HFFc6 (cell line): ENCODE measurements at places on chromosomes 16 and 17. TPM values are rescaled to one million over a fixed set of nuclear protein-coding genes. Genes with fewer than 3 reads are reported as not detected.

The TVP23A gene
- not detected in 3 replicates for total RNA-seq

GRCh38 chr17:2207815-2208515 is 95.6 kb downstream of the SMG6 start:
- peaks cover 30% of the 10 kb centered on the region for H3K4me1 ChIP-seq
- DNase-seq = no peak
- no peaks in the 10 kb centered on the region for H3K27me3 ChIP-seq
- peaks cover 21% of the 10 kb centered on the region for H3K36me3 ChIP-seq

The G6PC1 gene
- total RNA-seq = not detected in 3 replicates

GRCh38 chr16:84583995-84584394 is 33.9 kb downstream of the COTL1 start:
- H3K4me1 ChIP-seq = peaks cover 14% of the 10 kb centered on the region
- H3K36me3 ChIP-seq = peaks cover 21% of the 10 kb centered on the region
- no peak overlapping the region for H3K4me3 ChIP-seq
- no peak for DNase-seq

DNA sequence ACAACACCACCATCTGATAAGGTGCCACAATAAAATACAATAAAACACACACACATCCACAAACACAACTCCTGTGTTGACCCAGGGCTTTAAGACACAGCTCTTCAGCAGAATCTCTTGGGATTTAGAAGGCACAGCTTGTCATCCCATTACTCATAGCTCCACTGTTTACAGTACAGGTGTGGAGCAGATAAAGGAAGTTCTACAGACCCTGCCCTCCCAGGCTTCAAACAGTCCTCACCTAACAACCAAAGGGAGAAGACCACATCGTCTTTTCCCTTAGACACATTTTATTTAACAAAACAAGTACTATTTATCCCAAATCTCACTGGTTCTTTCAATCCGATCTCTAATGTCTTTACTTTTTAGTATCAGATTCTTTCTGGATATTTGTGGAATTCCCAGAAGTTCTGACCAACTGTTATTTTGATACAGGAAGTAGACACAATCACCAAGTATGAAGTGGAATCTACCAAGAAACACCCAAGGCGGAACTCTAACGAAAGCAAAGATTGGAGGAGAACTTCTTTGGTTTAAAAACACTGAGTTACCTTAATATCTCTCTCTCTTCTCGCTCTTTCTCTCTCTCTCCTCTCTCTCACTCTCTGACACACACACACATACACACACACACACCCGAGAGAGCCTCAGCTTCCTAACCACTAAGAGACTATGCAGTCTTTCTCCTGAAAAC is 46.1 kb downstream of the CYTH1 start:
- no peaks in the 10 kb centered on the region; the same call in 1 of the 2 replicates for H3K27me3 ChIP-seq
- no peak for DNase-seq
- no peak overlapping the region for H3K4me3 ChIP-seq
- no peaks in the 10 kb centered on the region for H3K36me3 ChIP-seq

DNA sequence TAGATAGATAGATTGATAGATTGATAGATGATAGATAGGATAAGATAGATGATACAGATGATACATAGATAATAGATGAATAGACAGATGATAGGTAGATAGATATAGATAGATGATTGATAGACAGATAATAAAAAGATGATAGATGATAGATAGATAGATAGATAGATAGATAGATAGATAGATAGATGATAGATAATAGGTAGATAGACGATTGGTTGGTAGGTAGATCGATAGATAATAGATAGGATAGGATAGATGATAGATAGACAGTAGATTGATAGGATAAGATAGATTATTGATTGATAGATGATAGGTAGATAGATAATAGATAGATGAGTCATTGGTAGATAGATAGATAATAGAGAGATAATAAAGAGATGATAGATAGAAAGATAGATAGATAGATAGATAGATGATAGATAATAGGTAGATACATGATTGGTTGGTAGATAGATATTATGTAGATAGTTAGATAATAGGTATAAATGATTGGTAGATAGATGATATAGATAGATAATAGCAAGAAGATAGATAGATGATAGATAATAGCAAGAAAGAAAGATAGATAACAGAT is 109.4 kb upstream of the C16orf82 start:
- no peaks in the 10 kb centered on the region for H3K36me3 ChIP-seq
- no peaks in the 10 kb centered on the region for H3K4me1 ChIP-seq
- H3K27ac ChIP-seq = no peak overlapping the region
- no peak overlapping the region for H3K4me3 ChIP-seq
- H3K27me3 ChIP-seq = peaks cover 18% of the 10 kb centered on the region

The TTLL6 gene
- total RNA-seq = not detected in 3 replicates

- peaks cover 23% of the 10 kb centered on the region for H3K4me1 ChIP-seq
- H3K4me3 ChIP-seq = peak overlapping the region; percentile 97
- no peak for DNase-seq
- H3K36me3 ChIP-seq = no peaks in the 10 kb centered on the region; the same call in 1 of the 2 replicates
- no peak overlapping the region; the same call in 1 of the 2 replicates for H3K27ac ChIP-seq
These were observed 1.2 kb upstream of the TNRC6C start for GRCh38 chr17:77957235-77957856.

DNA sequence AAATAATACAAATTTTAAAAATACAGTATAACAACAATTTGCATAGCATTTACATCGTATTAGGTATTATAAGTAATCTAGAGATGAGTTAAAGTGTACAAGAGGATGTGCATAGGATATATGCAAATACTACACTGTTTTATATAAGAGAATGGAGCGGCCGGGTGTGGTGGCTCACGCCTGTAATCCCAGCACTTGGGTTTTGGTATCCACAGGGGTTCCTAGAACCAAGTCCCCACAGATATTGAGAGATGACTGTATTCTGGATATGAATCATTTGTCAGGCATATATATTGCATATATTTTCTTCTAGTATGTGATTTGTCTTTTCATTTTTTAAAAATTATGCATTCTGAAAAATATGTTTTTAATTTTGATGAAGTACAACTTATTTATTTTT is 77.5 kb upstream of the MSI2 start:
- no peaks in the 10 kb centered on the region for H3K4me1 ChIP-seq
- no peak overlapping the region for H3K27ac ChIP-seq
- peaks cover 11% of the 10 kb centered on the region for H3K27me3 ChIP-seq

GRCh38 chr17:80323982-80324381 is 63.3 kb downstream of the RNF213 start:
- no peak overlapping the region for H3K27ac ChIP-seq
- H3K4me1 ChIP-seq = no peaks in the 10 kb centered on the region
- no peaks in the 10 kb centered on the region; the same call in 1 of the 2 replicates for H3K27me3 ChIP-seq
- peaks cover 57% of the 10 kb centered on the region for H3K36me3 ChIP-seq
- DNase-seq = no peak

- no peaks in the 10 kb centered on the region for H3K4me1 ChIP-seq
- no peak overlapping the region for H3K27ac ChIP-seq
- DNase-seq = peak; percentile 21
- H3K27me3 ChIP-seq = peaks cover 2% of the 10 kb centered on the region
- no peaks in the 10 kb centered on the region for H3K36me3 ChIP-seq
- no peak overlapping the region for H3K4me3 ChIP-seq
These were observed 7.8 kb upstream of the SLC38A10 start for GRCh38 chr17:81302861-81303333.

- no peak overlapping the region for H3K4me3 ChIP-seq
- DNase-seq = no peak
- no peaks in the 10 kb centered on the region; the same call in 1 of the 2 replicates for H3K4me1 ChIP-seq
- no peak overlapping the region for H3K27ac ChIP-seq
- H3K36me3 ChIP-seq = peaks cover 29% of the 10 kb centered on the region
These were observed 34.8 kb downstream of the WDR45B start for GRCh38 chr17:82613283-82614094.

DNA sequence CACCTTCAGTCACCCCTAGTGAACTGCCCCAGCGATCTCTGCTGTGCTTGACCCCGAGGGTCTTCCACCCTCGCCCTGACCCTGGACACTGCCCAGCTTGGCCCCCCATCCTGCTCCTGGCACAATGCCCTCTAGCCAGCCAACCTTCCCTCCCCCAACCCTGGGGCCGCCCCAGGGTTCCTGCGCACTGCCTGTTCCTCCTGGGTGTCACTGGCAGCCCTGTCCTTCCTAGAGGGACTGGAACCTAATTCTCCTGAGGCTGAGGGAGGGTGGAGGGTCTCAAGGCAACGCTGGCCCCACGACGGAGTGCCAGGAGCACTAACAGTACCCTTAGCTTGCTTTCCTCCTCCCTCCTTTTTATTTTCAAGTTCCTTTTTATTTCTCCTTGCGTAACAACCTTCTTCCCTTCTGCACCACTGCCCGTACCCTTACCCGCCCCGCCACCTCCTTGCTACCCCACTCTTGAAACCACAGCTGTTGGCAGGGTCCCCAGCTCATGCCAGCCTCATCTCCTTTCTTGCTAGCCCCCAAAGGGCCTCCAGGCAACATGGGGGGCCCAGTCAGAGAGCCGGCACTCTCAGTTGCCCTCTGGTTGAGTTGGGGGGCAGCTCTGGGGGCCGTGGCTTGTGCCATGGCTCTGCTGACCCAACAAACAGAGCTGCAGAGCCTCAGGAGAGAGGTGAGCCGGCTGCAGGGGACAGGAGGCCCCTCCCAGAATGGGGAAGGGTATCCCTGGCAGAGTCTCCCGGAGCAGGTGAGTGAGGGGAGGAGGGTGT is at the start of gene TNFSF13:
Gene TNFSF13 (plus strand): TSS at position 207 of the 776 bp plus-strand sequence. CDS start 290 bp downstream, at position 497.
- H3K36me3 ChIP-seq = peaks cover 8% of the 10 kb centered on the region
- no peak for DNase-seq
- H3K27ac ChIP-seq = peak within 1 kb of the TSS; percentile 83
- H3K27me3 ChIP-seq = peaks cover 8% of the 10 kb centered on the region
- H3K4me3 ChIP-seq = peak within 1 kb of the TSS; percentile 62
- H3K4me1 ChIP-seq = peaks cover 36% of the 10 kb centered on the region

- no peaks in the 10 kb centered on the region; the same call in 1 of the 2 replicates for H3K36me3 ChIP-seq
- H3K27me3 ChIP-seq = no peaks in the 10 kb centered on the region; the same call in 1 of the 2 replicates
These were observed 94.3 kb upstream of the CLEC3A start for GRCh38 chr16:77928096-77928495.

The KRTAP16-1 gene
- not detected in 3 replicates for total RNA-seq

DNA sequence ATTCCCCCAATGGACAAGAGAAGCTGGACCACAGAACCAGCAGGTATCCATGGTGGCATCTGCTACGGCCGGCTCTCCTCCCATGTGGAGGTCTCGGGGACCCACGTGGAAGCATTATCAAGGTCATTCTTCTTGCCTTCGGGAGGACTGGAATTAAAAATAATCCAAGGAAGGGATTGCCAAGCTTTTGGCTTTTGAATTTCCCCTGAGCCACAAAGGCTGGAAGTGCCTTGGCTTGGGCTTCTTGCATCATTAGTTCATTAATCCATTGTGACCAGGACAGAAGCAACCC is 16.1 kb downstream of the NAGPA start:
- H3K4me3 ChIP-seq = no peak overlapping the region
- DNase-seq = no peak
- no peak overlapping the region for H3K27ac ChIP-seq
- H3K4me1 ChIP-seq = no peaks in the 10 kb centered on the region
- H3K36me3 ChIP-seq = no peaks in the 10 kb centered on the region

DNA sequence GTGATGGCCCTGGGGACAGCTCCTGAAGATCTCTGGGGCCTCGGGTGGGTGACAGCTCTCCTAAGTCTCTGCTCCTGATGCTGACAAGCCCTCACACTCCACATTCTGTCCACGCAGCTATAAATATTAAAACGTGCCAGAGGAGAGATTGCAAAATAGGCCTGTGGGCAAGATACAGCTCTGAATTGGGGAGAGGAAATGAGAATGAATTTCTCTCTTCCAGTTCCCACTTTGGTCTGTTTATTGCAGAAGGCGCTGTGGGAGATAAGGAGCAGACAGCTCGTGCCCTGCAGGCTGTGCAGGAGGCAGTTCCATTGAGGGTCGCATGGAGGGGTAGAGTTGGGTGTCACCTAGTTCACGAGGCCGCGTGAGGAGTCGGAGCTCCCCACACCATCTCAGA is 87.5 kb upstream of the SDK2 start:
- H3K4me3 ChIP-seq = no peak overlapping the region
- no peaks in the 10 kb centered on the region; the same call in 1 of the 2 replicates for H3K27me3 ChIP-seq
- DNase-seq = no peak
- no peaks in the 10 kb centered on the region for H3K4me1 ChIP-seq
- H3K27ac ChIP-seq = no peak overlapping the region
- peaks cover 10% of the 10 kb centered on the region; the same call in 1 of the 2 replicates for H3K36me3 ChIP-seq

DNA sequence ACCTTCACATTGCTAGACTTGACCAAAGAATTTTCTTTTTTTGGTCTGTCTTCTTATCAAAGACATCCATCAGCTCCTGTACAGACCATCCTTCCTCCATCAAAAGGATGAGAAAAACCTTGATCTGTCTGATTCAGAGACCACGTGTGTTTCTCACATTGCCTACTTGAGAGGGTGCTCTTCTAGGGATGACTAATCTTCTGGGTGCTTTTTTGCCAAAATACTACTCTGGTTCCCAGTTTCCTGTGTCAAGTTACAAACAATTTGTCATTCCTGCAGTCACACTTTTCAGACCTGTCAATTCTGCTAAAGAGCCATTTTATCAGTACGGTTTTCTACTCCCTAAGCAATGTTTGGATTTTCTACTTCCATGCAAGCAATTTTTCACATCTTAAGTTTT is 492.2 kb downstream of the CDH11 start:
- no peaks in the 10 kb centered on the region for H3K36me3 ChIP-seq
- no peak overlapping the region for H3K27ac ChIP-seq
- H3K4me1 ChIP-seq = peaks cover 12% of the 10 kb centered on the region; the same call in 1 of the 2 replicates
- H3K27me3 ChIP-seq = no peaks in the 10 kb centered on the region; the same call in none of the 2 replicates

The KRTAP4-6 gene
- not detected in 3 replicates for total RNA-seq

GRCh38 chr16:82612263-82612662 is 14.5 kb upstream of the CDH13 start:
- no peak overlapping the region for H3K27ac ChIP-seq
- no peak overlapping the region for H3K4me3 ChIP-seq
- H3K27me3 ChIP-seq = peaks cover 20% of the 10 kb centered on the region
- DNase-seq = no peak
- no peaks in the 10 kb centered on the region for H3K36me3 ChIP-seq

The RRAD gene
- total RNA-seq = 0.91 and 1.5 TPM in 2 replicates

- H3K27ac ChIP-seq = peak overlapping the region; percentile 93
- H3K36me3 ChIP-seq = no peaks in the 10 kb centered on the region
- H3K27me3 ChIP-seq = peaks cover under 1% of the 10 kb centered on the region; the same call in 1 of the 2 replicates
- no peak for DNase-seq
These were observed 19.8 kb downstream of the PLXDC1 start for GRCh38 chr17:39131616-39132015.

- H3K4me1 ChIP-seq = peaks cover 39% of the 10 kb centered on the region
- H3K27ac ChIP-seq = no peak overlapping the region
- peaks cover 30% of the 10 kb centered on the region for H3K36me3 ChIP-seq
- H3K4me3 ChIP-seq = no peak overlapping the region
- DNase-seq = no peak
These were observed 19.2 kb downstream of the CYB561 start for GRCh38 chr17:63426917-63427308.

GRCh38 chr16:67013233-67013822 is 15.6 kb upstream of the CBFB start:
- DNase-seq = no peak
- no peaks in the 10 kb centered on the region for H3K36me3 ChIP-seq
- H3K4me3 ChIP-seq = peak overlapping the region; percentile 36; the same call in 1 of the 2 replicates
- peaks cover 5% of the 10 kb centered on the region for H3K27me3 ChIP-seq
- no peaks in the 10 kb centered on the region for H3K4me1 ChIP-seq
- no peak overlapping the region for H3K27ac ChIP-seq

GRCh38 chr16:31875112-31875803 is 1.7 kb downstream of the ZNF267 start:
- peaks cover 3% of the 10 kb centered on the region; the same call in 1 of the 2 replicates for H3K27me3 ChIP-seq
- peak; percentile 47 for DNase-seq
- peak overlapping the region; percentile 97 for H3K27ac ChIP-seq
- H3K4me3 ChIP-seq = peak overlapping the region; percentile 90
